Astrocyte of the spinal cord (primary cell): ENCODE measurements at places on chromosomes 2 and 18.
A peak's percentile ranks its signal among the peaks of the same experiment; 100 is the strongest.

- DNase-seq: no peak
These were observed 27.1 kb upstream of the KLF11 start for GRCh38 chr2:10016001-10016801.

- DNase-seq: no peak
These were observed 928.5 kb downstream of the DCC start for GRCh38 chr18:53268455-53268854.

DNA sequence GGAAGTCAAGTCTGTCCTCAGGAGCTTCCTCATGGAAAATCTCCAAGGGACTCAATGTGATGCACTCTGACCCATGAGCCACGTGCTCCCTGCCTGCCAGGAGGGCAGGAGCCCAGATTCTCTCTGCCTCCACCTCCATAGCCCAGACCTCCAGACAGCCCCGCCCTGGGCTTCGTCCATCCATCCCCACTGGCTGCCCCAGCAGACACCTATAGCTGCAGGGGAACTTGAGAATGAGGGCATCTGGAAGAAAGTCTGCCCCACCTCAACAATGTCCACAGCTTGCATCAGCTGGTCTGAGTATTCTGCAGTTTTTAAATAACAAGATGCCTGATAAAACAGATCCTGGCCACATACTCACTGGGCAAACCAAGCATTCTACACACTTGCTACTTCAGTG lies 418.8 kb upstream of the SMIM21 start:
- DNase-seq: no peak

DNA sequence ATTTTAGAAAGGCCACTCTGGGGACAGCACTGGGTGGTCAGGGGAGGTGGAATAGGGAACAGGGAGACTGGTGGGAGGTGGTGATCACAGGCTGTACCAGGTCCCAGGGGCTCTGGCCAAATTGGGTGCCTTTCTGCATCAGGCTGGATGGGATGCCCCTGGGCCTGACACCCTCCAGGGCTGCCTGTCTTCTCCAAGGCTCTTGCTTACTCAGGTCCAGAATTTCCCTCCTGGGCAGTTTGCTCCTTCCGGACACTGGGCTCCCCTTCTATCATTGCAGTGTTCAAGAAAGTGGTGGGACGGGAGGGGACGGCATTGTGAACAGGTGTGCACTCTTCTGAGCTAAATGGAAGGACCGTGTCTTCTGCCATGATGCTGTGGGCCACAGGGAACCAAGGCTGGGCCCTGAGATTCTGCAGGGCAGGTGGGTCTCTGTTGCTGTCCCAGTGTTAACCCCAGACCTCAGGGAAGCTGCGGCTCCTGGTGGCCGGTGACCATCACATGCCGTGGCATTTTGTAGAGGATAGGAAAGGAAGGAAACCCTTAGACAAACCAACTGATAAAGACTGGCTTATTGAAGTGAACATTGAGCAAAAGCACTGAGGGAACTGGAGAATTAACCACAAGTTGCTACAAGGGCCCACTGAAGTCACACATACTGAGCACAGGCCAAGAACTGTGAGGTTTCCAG lies 93.7 kb upstream of the HS6ST1 start:
- DNase-seq: no peak

- DNase-seq: no peak
These were observed 210.1 kb upstream of the RAB6C start for GRCh38 chr2:129769185-129769991.

GRCh38 chr2:106885329-106885728 lies 638 bp downstream of the ST6GAL2 start:
- peak; percentile 41 for DNase-seq

GRCh38 chr2:219509780-219510511 lies 4.3 kb upstream of the ASIC4 start:
- DNase-seq: peak; percentile 34

- peak; percentile 78 for DNase-seq
These were observed 59.1 kb downstream of the REV1 start for GRCh38 chr2:99430614-99431291.

GRCh38 chr2:37782721-37783371 lies 111.4 kb upstream of the CDC42EP3 start:
- DNase-seq: no peak

DNA sequence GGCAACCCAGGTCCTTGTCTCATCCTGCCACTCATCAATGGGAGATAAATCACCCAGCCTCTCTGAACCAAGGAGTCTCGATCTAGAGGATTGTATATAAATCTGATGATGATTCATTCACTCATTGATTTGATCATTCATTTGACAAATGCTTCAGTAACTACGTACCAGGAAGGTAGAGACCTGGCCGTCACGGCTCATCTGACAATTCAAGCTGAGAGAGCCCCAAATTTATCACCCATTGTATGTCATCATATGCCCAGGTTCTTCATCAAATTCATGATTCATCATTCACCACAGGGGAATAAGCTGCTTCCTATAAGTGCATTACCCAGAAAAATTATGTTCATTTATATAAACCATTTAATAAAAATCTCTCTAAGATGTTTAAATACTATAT lies 116.9 kb downstream of the FAM161A start:
- DNase-seq: no peak

DNA sequence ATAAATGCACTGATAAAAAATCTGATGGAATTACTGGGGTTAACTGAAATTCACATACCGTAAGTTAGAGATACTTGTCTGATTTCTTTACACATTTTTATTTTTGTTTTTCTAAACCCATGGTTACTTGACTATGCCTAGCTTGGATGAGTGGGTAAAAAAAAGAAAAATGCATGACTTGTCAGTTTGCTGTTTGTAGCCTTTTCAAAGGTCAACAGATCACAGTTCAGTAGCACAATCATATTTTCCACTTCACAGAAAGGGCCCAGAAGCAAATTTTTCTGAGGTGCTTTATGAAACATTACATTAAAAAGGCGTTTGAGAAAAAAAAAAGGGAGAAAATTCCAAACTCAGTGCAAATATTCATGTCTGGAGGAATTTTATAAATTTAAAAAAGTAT lies 16.4 kb downstream of the SLC16A14 start:
- no peak for DNase-seq

- DNase-seq: no peak
These were observed 619.1 kb downstream of the NYAP2 start for GRCh38 chr2:226018641-226019040.

GRCh38 chr2:223121283-223121682 lies 69.3 kb downstream of the KCNE4 start:
- no peak for DNase-seq

- DNase-seq: peak; percentile 59
These were observed 7.4 kb downstream of the DLX2 start for GRCh38 chr2:172095146-172095904.

GRCh38 chr18:44789710-44790109 lies 109.0 kb downstream of the SETBP1 start:
- DNase-seq: peak; percentile 12

DNA sequence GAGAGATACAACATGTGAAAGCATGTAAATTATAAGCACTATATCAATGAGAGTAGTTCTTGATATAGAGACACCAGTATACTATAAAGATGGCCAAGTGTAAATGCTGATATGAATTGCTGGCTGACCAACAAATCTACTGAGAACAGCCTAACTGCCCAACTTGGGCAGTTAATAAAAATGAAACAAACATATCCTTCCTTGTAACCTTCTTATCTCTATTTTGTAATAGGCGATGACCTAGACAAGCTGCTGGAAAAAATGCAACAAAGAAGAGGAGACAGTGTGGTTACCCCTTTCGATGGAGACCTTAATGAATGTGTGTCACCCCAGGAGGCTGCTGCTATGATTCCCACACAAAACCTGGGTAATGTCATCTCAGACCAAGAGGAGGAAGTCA lies 148.7 kb downstream of the ESCO1 start:
- DNase-seq: no peak

- peak; percentile 45 for DNase-seq
These were observed 145.9 kb downstream of the COPS8 start for GRCh38 chr2:237231593-237231992.

- no peak for DNase-seq
These were observed 13.2 kb upstream of the EML6 start for GRCh38 chr2:54710216-54710615.

- no peak for DNase-seq
These were observed 216.9 kb downstream of the ARHGAP15 start for GRCh38 chr2:143345887-143346787.

DNA sequence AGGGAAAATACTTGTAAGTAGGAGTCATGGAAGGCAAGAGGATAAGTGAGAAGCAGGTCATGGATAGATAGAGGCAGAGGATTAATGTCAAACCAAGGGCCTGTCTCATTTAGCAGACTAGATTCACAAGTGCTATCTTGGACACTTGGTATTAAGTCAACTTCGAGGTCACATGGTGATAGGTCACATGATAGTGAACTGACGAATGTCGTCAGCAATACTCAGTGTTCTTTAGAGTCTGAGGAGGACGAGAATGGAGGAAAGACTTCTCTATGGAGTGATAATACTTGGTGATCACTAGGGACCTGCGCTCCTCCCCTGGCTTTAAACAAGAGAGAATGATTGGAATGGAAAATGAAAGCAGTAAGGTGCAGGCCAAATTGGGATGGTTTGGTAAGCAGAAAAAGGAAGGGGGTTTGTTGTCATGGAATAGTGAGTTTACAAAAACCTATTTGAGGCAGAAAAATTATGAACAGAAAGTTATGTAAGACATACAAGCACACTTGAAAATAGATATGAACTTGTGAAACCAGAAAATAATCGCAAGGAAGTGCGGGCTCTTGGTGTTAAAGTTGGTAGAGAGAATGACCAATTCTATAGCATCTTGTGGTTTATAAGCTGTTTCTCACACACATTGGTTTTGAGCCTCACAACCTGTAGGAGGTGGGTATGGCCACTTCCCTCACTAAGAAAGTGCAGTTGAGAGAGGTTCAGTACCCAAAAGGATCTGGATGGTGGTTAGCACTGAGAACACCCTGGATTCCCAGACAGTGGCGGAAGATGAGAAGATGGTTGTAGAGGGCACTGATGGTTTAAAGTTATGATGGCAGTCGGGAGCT lies 141.5 kb downstream of the WDSUB1 start:
- no peak for DNase-seq

DNA sequence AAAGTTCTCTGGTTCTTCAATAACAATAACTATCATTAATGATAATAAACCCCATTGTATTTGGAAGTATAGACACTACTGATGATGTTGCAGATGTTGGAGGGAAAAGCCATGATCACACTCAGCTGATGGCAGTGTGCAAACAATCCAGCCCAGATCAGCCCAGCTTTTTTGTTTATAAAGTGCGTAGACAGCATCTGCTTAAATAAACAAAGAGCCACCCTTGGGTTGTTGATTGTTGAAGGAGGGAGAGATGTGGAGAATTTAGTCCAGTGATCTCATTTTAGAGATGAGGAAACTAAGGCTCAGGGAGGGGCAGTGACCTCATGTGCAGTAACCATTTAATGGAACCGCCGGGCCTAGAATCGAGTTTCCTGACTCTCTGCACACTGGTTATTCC lies 56.0 kb upstream of the MEX3C start:
- DNase-seq: no peak

- no peak for DNase-seq
These were observed 52.7 kb downstream of the CUL3 start for GRCh38 chr2:224532441-224532840.

DNA sequence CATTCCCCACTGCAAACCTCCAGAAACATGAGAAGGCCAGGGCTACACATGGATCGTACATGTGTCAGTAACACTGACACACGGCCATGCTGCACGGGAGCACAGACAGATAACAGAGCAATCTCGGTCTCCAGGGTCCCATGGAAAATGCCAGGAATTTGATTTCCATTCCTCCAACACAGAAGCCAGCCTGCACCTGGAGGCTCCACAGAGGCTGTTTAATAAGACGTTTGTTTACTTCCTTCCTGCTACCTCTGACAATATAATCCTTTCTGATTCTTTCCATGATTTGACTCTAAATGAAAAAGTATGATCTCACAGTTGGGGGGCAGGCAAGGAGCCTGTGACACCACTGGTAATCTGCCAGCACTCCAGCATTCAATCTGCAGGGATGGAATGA lies 210.9 kb upstream of the DDX18 start:
- DNase-seq: peak; percentile 0

DNA sequence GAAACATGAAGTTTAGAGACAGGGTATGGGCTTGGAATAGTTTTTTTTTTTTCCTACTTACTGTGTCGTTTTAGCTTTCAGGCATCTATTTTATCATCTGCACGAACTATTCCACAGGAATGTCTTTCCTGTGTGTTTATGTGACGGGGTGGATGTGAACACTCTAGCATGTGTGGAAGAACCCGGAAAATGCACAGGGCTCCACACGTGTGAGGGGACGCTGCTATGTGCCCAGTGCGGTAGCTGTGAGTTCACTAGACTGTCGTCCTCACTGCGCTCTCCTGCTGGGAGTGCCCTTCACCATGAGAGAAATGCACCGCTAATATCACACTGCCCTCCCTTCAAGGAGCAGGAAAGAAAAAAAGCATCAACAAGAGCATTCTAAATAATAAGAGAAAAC lies 250.8 kb upstream of the PXDN start:
- DNase-seq: peak; percentile 48

GRCh38 chr2:168136392-168136977 lies 110.9 kb downstream of the STK39 start:
- DNase-seq: peak; percentile 59

DNA sequence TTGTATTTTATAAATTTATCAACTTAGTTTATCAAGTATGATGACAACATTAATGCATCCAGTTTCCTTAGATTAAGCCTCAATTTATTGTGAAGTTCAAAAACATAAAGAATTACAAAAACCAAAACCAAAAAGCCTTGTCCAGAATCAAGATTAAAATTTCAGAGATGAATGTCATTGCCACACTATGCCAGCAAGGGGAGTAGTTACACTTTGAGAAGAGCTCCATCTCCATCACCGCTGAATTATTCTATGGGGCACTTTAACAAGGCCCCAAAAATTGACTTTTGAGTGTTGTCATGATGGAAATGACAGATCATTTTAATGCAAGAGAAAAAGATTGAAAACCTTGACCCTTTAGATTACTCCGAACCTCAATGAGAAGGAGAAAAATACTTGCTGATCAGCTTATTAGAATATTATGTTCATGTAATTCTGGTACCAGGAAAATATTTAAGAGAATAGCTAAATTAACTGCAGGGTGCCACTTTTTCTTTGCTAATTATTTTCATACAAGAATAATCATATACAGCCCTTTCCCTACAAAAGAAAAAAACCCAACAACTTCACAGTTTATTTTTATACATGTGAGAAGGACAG lies 152.5 kb upstream of the AQP4 start:
- DNase-seq: peak; percentile 6

DNA sequence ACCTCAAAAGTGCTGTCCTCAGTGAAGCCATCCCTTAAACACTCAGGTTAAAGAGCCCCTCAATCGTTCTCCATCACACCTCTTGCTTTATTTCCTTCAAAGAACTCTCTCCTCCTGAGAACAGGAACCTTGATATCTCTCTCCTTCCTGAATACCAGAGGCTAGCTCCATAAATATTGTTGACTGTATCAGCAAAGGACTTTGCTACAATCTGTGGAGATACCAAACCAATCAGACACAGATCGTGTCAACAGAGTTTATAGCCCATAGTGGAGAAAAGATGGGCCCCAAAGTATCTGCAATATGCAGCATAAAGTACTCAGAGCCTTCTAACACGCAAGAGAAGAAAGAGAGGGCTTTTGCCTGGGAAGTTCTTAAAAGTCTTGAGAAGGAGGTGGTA lies 36.4 kb downstream of the PLEKHM3 start:
- DNase-seq: no peak
